ENCODE measurements at places on chromosomes 2 and 18. TPM values are rescaled to one million over a fixed set of nuclear protein-coding genes. Genes with fewer than 3 reads are reported as not detected.
A peak's percentile ranks its signal among the peaks of the same experiment; 100 is the strongest.

The GEN1 gene
- total RNA-seq = 27.6 TPM

The RAPH1 gene
- 13.5 TPM for total RNA-seq

The EML6 gene
- total RNA-seq = 1.4 TPM

The SETBP1 gene
- 2.2 TPM for total RNA-seq

The KIAA2012 gene
- total RNA-seq = not detected

GRCh38 chr18:51151568-51152511 lies 45.6 kb downstream of the MEX3C start:
- peak; percentile 68 for ATAC-seq

- peak; percentile 42 for ATAC-seq
Observed at GRCh38 chr18:79950515-79951341, 725 bp downstream of the SLC66A2 start.

GRCh38 chr2:98632351-98632750 lies 24.0 kb downstream of the UNC50 start:
- no peak for ATAC-seq

DNA sequence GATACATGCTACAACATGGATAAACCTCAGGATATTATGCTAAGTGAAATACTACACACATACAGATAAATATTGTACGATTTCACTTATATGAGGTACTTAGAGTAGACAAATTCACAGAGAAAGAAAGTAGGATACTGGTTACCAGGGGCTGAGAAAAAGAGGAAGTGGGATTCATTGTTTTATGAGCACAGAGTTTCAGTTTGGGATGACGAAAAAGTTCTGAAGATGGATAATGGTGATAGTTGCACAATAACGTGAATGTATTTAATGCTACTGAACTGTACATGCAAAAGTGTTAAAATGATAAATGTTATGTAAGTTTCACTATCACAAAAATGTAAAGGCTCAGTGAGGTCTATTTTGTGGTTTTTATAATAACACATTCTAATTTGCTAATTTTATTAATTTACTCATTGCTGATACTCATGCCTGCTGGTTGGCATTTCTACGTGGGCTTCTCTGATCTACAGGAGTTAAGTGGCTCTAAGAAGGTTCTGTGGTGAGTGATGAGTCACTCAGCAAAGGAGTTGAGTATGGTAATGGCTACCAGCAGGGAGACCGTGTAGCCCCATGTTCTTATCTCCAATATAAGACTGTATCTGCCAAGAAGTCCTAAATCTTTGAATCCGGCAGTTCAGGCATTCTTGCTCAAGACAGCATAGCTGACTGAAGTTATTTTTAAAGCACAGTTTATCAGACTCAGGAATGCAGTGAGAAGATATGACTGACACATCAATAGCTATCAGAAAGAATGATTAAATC lies 41.1 kb downstream of the UPP2 start:
- ATAC-seq = no peak

GRCh38 chr2:231612109-231612455 lies 19.4 kb downstream of the TEX44 start:
- peak; percentile 29 for ATAC-seq

- ATAC-seq = peak; percentile 62
Observed at GRCh38 chr2:12606472-12607000, 110.2 kb upstream of the TRIB2 start.

DNA sequence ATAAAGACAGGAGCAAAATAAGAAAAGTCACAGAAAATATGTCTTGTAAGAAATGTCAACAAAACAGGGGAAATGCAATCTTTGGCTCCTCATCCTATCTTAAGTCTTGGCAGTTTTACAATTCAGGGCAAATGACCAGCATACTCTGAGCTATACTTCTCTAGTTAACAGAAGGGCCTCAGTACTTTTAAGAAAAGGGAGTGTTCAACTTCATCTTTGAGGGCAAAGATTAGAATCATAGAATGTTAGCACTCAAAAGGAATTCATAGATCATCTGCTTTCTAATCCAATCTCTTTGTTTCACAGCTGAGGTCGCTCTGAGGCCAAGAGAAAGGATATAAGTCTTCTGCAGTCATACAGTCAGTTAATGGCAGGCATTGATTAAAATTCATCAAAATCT lies 174.0 kb upstream of the NT5C1B start:
- ATAC-seq = no peak
